Stimulated activated CD4-positive, alpha-beta T cell treated with anti-CD3 and anti-CD28 coated beads, Interleukin-15, amount 100 ng/mL, for 1 hour (primary cell): ENCODE measurements at places on chromosomes 1 and 21.

DNA sequence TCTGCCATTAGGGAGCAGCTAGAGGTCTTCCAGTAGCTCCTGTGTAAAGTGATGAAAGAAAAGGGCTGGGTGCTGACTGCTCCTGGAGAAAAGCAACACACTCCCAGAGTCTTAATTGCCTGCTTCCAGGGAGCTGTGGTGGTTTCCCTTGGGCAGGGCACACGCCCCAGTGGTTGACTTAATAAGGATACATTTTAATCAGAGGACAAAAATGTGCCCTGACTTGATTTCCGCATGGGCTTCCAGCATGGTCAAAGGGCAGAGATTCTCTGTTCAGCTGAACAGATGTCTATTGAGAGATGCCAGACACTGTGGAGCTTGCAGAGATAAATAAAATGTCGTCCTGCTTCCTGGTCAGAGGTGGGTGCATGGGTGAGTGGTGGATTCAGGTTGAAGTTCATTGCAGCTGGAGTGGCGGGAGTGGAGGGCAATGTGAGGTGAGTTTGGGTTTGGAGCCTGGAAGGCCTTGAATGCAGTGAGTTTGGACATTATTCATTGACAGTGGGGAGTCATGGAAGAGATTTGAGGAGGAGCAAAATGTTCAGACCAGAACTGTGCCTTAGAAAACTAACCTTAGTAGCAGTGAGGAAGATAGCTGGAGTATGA lies 16.0 kb downstream of the QSOX1 start:
- DNase-seq = no peak

GRCh38 chr1:246293366-246294121 lies 213.5 kb downstream of the SMYD3 start:
- DNase-seq = no peak

- no peak for DNase-seq
Measured at GRCh38 chr1:19037659-19038058, 81.2 kb upstream of the IFFO2 start.

- no peak for DNase-seq
Measured at GRCh38 chr1:24657781-24658180, 14.7 kb downstream of the SRRM1 start.

DNA sequence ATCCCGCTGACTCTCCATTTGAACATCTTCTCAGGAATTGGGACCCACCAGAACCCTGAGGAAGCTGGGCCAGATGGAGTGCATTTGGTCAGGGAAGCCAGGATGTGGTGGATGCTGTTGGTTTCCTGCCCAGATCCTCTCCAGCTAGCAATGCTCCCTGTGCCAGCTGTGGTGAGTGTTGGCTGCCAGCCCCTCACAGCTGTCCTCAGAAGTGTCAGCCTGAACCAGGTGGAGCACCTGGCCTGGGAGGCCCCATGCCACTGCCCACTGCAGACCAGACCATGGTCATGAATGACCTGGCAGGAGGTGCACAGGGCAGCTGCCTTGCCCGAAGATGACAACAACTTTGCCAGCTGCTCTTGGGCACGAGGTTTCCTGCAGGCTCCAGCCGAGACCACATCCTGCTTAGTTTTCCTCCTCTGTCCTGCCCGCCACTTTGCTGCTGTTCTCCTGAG lies 54.4 kb downstream of the PRSS38 start:
- no peak for DNase-seq

- no peak for DNase-seq
Measured at GRCh38 chr1:16385659-16386453, 18.8 kb downstream of the SZRD1 start.

DNA sequence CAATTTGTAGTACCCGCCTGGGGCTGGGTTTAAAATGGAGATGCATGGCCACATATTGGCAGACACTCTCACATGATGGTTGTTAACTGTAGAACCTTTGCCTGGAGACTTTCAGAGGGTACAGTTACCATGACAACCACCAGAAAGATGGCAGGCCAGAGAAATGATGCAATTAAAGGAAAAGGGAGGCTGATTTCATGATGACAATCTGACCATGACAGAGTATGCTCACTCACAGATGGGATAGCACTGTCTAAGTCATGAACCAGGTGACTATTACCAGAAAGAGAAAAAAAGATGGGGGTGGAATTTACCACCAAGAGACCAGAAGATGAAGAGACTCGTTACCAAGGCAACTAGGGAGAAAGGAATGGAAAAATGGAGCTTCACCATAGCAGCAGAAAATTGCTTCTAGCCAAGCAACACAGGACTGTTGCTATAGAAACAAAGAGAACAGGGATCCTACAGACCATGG lies 3.5 kb upstream of the TRIT1 start:
- DNase-seq = no peak

DNA sequence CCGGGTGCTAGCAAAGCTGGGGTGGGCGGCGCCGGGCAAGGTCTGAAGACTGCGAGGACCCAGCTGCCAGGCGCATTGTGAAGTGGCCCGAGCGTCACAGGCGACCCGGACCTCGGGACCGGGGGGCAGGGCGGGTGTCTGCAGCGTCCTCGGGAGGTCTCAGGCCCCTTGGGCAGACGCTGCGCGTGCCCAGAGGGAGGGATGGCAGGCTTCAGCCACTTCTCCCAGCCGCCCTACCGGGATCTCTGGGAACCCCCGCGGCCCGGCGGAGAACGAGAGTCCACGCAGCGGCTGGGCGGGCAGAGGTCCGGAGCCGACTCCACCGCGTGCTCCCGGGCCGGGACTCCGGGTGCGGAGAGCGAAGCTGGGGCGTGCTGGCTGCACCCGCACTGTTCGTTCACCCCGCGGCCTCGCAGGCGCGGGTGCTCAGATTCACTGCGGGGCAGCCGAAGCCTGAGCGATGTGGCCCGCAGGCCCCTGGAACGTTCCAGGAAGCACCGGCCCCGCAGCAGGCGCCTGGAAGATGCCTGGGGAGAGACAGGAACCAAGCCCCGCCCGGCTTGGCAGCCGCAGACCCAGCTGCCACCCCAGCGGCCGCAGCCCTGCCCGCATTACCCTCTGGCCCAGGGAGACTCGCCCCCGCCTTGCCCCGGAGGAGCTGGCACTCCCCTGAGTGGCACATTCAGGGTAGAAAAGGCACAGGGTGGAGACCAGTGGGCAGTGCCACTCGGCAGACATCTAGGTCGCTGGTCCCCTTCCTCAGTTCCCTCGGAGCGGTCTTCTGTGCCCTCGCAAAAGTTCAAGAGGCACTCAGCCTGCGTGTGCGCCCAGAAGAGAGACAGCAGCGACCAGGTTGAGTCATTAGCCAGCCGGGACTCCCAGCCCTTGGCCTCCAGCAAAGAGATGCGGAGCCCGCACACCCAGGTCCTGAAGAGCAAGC lies at the start of gene CCDC185:
Gene CCDC185, plus strand, starts transcription at position 141 of the 940 bp plus-strand sequence. Its CDS starts 61 bp downstream, at position 202.
- no peak for DNase-seq

GRCh38 chr1:148318123-148318903 lies 164.8 kb downstream of the PPIAL4G start:
- DNase-seq = no peak

- DNase-seq = no peak
Measured at GRCh38 chr21:27206368-27206982, 239.6 kb upstream of the ADAMTS5 start.

GRCh38 chr1:205515781-205516253 lies 11.3 kb downstream of the CDK18 start:
- DNase-seq = no peak

DNA sequence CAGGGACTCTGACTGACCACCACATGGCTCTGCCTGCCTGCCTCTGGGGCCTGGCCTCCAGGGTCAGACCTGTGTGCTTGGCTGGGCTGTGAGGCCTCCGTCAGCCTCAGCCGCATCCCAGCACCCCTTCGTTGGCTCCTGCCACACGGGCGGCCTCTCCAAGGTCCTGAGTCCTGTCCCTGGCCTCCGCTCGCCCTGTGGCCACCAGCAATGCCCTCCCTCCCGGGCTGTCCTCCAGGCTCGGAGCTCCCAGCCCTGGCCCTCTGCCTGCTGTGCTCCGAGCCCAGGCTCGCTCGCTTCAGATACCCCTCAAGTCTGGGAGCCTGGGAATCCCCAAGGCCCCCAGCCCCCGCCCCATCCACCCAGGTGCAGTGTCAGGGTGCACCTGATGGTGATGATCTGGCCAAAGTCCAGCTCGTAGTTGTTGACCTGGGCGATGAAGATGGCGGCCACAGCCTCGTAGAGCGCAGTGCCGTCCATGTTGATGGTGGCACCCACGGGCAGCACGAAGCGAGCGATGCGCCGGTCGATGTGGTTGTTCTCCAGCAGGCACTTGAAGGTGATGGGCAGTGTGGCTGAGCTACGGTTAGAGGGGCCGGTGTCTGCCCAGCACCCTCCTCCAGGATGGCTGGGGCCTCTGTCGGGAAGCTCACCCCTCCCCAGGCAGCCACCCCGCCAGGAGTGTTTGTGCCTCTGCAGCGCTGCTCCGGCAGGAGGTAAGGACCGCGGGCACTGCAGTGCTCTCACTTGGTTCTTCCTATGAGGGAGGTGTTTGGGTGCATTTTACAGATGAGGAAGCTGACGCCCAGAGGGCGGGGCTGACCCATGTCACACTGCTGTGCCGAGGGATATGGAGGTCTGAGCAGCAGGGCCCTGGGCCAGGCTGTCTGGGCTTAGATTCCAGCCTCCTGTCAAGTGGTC lies 28.5 kb downstream of the PODN start:
- no peak for DNase-seq

DNA sequence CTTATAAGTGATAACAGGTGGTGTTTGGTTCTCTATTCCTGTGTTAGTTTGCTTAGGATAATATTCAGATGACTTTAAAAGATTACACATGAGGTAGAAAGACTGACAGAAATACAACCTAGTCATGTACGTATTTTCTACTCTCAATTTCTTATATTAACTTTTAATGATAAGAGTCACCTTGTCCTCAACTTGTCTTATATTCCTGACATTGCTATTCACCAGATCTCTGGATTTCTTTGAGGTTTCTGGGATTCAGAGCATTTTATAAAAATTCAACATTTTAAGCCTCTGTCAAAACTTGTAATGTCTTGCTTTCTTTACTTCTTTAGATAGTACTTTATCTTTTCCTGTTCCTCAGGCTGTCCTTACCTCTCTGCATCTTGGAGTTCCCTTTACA lies 234.2 kb downstream of the TBX15 start:
- no peak for DNase-seq

GRCh38 chr1:42168391-42168670 lies 3.8 kb upstream of the GUCA2A start:
- DNase-seq = no peak

- DNase-seq = peak; percentile 12
Measured at GRCh38 chr1:100896481-100896982, 642 bp downstream of the SLC30A7 start.

- no peak for DNase-seq
Measured at GRCh38 chr21:44444286-44444931, 10.9 kb upstream of the LRRC3 start.

DNA sequence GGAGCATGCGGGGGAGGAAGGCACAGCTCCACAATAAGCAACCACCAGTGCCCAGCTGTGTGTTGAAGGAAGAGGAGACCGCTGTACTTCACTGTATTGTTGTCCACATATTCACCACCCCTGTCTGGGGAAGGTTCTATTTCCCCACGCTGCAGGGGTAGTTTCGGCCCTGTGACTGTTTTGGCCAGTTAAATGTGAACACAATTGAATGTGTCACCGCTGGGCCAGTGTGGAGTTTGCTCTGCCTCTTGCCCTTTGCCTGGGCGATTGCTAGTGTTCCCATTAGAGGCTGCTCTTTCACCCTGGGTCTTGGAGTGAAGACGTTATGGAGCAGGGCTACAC lies 32.6 kb downstream of the UBE4B start:
- no peak for DNase-seq

DNA sequence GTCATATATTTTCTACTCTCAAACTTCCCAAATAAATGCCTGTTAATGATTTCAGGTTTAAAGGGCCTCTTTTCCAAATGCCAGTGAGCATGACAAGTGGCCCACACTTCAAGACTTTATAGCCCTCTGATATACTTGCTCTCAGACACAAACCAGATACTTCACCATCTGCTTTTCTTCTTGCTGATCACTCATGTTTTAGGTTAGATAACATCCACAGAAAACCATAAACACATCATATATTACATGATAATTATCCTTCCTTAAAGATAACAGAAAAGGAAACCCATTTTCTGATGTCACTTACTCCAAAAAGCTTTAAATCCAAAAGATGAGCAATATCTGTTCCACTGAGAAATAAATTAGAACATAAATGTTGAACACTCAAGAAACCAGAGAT lies 723.5 kb downstream of the LTN1 start:
- no peak for DNase-seq

DNA sequence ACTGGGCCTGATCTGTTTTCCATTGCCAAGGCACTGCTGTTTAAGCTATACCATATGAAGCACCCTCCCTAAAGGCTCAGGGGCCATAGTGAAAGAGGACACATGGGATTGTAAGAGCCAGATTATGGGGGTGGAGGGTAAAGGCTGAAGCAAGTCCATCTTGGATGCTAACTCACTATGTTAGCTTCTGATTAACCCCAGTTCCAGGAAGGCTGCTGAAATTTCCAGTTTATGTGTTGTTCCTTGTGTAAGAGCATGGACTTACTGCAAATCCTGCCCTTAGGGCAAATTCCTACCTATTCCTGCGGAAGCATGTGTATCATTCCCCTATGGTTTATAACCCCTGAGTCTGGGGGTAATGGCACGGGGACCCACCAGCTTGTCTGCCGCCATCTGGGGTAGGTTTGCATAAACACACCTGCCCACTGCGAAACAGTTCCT lies 91.8 kb upstream of the SERBP1 start:
- DNase-seq = no peak

- no peak for DNase-seq
Measured at GRCh38 chr1:92476071-92476631, 10.6 kb downstream of the GFI1 start.

GRCh38 chr1:233988963-233989696 lies 84.7 kb downstream of the SLC35F3 start:
- no peak for DNase-seq

DNA sequence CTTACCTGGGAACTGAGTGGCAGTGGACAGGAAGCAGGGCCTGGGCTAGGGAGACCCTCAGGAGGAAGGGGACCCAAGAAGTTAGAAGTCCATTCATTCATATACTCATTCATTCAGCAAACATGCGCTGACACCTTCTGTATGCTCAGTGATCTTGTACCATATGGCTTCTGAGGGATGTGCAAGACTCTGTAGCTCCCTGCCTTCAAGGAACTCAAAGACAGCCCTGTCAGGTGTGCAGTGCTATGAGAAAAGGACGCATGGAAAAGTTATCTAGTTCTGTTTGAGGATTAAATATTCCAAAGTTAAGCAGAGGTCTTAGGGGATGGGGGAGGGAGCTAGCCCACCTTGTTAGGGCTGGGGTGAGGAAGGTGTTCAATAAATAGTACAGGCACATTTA lies 12.5 kb downstream of the DMAP1 start:
- DNase-seq = no peak
